ENCODE measurements at places on chromosomes 2 and 18.
A peak's percentile ranks its signal among the peaks of the same experiment; 100 is the strongest.

DNA sequence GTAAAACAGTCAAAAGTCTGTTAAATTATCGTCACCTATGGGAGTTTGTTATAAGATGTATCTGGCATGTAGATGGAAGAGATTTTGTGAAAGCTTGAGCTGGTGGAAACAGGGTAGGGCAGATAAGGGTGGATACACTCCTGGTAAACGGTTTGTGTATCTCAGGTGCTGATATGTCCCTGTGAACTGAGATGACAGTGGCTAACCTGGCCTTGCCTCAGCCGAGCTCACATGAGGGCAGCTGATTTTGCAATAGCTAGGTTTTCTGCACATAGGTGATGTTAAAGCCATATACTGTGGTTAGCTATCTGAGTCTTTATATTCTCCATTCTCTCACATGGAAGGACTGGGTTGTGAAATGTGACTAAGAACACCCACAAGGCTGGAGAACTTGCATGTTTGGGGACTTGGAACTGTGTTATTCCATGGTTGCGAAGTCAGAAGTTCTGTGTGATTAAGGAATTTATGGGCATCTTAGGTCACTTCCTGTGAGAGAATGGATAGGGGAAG, 205.1 kb downstream of the TPGS2 start:
- no peak for DNase-seq

DNA sequence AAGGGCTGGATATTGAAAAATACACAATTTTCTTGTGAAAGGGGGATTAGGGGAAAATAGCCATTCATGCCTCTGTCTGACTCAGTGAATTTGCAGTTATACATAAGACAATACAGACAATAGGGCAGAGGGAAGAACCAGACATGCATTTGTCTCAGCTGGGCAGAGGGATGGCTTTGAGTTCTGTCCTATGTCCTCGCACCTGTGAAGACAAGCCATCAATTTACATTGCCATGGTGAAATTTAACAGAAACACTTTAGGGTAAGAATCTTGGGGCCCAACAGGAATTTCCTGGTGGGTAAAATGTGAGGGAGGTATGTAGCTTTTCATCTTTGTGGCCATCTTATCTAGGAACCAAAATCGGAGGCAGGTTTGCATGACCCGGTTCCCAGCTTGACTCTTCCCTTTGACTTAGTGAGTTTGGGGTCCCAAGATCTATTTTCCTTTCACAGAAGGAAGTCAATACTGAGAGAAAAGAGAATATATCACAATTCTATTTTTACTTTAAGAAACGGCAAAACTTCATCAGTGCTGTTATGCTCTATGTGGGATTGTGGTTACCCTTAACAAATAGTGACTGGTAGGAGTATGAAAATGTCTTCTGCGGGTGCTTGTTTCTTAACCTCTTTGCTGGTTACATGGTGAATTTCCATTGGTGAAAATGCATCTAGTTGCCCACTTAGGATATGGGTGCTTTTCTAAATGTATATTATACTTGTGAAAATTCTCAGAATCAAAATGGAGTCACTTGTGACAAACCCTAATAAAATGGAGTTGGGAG, 221.8 kb downstream of the SPP2 start:
- DNase-seq = no peak

DNA sequence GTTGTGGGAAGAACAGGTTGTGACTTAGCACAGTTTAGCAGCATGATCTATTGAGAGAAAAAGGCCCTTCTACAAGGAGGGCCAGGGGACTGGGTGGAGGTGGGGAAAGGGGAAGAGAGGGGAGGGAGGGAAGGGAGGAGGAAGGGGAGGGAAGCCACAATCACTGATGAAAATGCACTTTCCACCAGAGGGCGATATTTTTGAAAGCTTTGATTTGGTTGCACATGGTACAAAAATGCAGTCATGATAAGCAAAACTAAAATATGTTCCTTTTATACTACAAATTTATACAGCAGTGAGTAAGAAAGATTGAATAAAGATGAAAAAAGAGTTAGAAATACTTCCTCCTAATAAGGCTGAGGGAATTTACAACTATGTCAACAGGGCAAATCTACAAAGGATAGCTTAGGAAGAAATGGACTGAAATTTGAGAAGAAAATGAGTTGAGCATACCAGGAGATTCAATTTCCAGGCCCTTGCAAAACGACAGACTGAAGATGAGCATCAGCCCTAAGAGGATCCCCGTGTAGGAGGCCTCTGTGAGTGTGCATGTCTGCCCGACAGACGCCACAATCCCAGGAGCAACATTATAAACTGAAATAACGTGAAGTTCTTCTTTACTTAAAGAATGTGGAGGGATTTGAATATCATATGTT, 17.2 kb downstream of the SH3YL1 start:
- peak; percentile 23 for DNase-seq

- DNase-seq = no peak
Measured at GRCh38 chr2:26519396-26520147, 41.6 kb upstream of the OTOF start.

GRCh38 chr2:156803243-156803642, 367.1 kb downstream of the GPD2 start:
- no peak for DNase-seq

GRCh38 chr2:19426941-19427340, 68.5 kb upstream of the OSR1 start:
- DNase-seq = no peak

- no peak for DNase-seq
Measured at GRCh38 chr18:77876319-77876865, 626.7 kb downstream of the GALR1 start.

- no peak for DNase-seq
Measured at GRCh38 chr2:36214691-36215090, 140.9 kb upstream of the CRIM1 start.

DNA sequence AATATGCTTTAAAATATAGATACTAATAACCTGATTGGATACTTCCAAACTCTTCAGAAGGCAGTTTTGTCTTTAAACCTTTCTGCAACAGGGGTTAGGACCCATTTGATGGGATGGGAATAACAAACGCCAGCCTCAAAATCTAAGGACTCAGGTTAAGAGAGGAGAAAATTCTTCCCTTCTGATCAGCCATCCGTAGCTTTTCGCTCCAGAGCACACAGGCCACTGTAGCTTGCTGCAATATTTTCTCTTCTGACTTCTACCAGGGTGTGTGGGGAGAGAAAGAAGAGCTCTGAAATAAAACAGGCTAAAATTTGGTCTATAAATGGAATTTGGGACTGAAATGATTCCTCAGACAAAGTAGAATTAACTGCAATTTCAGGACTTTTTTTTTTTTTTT, 95.1 kb downstream of the ALPK2 start:
- DNase-seq = no peak

- no peak for DNase-seq
Measured at GRCh38 chr2:183207110-183207509, 82.9 kb downstream of the NUP35 start.

GRCh38 chr2:6665093-6666045, 200.3 kb downstream of the CMPK2 start:
- DNase-seq = no peak

GRCh38 chr18:777021-777420, 35.0 kb downstream of the YES1 start:
- no peak for DNase-seq

DNA sequence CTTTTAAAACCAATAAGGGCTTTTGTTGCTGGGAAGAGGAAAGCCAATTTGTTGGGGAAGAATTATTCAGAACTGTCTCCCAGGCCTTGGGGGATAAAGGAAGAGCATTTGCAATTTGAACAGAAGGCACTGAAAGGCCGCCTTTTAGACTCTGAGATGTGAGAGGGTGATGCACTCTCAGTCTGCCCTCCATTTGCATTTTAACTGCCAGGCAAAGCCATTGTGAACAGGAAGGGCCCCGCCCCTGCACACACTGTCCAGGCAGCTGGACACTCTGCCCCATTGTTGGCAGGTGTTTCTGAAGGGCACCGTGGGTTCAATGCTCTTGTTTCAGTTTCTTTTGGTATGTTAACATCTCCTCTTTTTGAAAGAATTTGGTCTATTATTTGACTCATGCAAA, 169.5 kb upstream of the COPS8 start:
- no peak for DNase-seq

- no peak for DNase-seq
Measured at GRCh38 chr2:30098266-30099005, 48.4 kb upstream of the YPEL5 start.

GRCh38 chr2:173058673-173059072, 17.0 kb upstream of the MAP3K20 start:
- no peak for DNase-seq

- no peak for DNase-seq
Measured at GRCh38 chr2:190344276-190344827, 963 bp downstream of the INPP1 start.

Data from stimulated activated naive CD8-positive, alpha-beta T cell treated with anti-CD3 and anti-CD28 coated beads, Interleukin-15, Interleukin-2, amounts not matched to agents 100 U/mL and 50 U/mL, for 24 hours (primary cell).